Activated CD4-positive, alpha-beta T cell treated with anti-CD3 and anti-CD28 coated beads, Interleukin-10, Interleukin-2, amounts not matched to agents 100 ng/mL and 50 ng/mL, durations not matched to agents 16 hours and 8 hours (primary cell): ENCODE measurements at places on chromosomes 7 and 10.

DNA sequence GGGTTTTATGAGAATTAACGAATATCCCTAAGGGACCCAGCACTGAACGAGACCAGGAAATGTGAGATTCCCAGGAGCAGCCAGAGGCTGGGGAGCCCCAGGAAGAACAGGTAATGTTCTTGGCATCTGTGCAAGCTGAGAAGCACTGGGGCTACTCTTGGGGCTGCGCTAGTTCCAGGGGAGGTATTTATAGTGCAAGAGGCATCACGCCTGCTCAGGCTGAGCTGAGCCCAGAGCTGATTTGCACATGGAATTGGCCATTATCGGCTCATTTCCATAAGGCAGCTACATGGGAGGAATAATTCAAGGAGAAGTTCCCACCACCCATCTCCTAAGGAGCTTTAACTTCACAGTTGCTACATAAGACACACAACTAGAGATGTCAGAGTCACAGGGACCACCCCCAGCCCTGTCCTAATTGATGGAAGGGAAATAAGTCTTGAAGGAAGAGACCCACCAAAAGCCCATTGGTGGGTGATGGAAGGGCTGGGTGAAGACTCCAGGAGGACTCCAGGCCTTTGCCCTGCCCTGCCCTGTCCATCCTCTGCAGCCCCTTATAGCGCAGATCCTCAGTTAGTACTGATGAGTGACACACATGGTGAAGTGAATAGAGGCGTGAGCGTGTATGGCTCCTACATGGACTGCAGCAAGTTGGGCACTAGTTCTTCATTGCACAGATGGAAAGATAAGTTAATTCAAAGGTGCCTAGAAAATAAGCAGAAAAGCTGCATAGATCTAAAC, 178.9 kb downstream of the GRID1 start:
- no peak for DNase-seq

GRCh38 chr10:66784770-66785169, 141.1 kb upstream of the LRRTM3 start:
- no peak for DNase-seq

- DNase-seq: peak; percentile 39
Measured at GRCh38 chr10:97708976-97709946, 4.3 kb upstream of the MARVELD1 start.

DNA sequence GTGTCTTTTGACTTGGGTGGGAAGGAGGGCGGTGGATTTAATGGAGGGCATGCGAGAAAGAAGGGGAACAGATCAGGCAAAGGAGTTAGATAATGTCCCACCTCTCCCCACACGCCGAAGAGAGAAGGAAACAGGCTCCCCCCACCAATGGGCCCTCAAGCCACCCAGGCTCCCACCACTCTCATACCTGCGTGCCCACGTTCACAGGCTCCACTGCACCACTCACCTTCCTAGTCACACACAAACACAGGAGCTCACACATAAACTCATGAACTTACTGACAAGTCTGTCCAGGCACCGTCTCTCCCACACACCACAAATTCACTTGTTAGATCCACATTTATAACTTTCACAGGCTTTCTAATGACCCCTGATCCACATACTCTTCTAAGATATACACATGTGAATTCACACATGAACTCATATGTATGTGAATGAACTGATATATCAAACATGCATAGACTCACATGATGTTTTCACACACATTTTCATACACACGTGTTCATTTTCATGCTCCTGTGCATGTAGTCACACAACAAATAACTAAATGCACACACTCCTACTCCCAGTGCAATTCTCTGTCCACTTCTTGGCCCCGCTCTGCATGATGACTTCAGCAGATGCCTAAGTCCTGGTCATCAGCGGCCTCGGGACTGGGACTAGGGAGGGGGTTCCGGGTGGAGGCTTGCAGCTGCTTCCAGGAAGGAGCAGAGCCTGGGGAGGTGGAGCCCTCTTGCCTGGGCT, 1.5 kb downstream of the LZTS2 start:
- DNase-seq: no peak

DNA sequence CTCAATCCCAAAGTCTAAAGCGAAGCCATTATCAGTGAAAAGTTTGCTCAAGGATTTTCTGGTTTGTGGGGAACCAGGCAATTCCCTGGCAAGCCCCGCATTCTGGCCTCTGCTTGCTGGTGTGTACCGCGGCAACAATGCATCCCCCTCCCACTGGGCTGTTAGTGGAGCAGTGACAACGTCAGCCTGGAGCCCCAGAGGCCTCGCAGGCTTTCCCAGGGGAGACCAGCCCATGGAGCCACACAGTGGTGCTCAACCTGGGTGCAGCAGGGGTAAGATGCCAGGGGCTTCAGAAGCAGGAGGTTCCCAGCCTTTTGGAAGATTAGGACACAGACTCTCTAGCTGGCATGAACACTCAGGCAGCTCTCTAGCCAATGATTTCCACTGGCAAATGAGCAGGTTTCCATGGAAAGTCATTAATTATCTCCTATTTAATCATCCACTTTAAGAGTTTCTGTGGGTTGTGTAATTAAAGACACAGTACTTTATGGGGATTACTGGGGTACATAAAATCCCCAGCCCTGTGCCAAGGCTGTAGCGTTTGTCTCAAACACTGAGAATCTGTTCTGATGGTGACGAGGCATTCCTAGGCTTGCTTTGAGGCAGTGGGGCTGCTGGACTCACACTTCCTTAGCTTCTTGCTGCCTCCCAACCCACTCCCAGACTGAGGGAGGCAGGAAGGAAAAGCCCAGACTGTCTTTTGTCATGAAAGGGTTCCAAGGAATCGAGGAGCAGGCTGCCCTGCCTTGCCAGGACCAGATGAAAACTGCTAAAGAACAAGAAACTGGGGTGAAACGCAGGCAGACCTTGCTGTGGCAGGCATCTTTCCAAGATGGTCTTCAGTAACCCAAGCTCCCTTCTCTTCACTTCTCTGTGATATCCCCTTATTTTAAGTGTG, 411.9 kb upstream of the SHH start:
- DNase-seq: no peak

- DNase-seq: no peak
Measured at GRCh38 chr7:20870977-20871376, 84.3 kb upstream of the SP8 start.
